ENCODE measurements at places on chromosomes 11 and 22.

DNA sequence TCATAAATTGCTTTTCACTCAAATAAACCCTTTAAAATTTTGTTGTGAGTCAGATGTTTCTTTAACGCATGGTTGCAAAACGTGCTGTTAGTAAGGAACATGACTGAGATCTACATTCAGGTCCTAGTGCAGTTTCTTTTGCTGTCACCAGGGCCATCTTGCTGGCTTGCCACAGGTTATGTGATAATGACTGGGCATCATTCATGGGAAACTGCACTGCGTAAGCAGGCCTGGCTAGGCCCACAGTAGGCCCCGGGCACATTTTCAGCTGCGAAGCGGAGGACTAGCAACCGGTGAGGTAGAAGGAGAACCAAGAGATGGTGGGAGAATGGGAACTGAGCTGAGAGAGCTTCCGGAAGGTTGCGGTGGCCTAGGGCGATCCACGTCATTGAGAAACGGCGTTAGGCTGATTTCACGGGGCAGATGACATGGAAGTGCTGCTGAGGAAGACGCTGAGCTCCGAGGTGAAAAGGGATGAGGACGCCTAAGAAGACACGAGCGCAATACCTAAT lies 3.2 kb upstream of the KLHDC7B start:
- no peak for DNase-seq

- no peak for DNase-seq
These were observed 24.6 kb upstream of the IGLL5 start for GRCh38 chr22:22863001-22863400.

DNA sequence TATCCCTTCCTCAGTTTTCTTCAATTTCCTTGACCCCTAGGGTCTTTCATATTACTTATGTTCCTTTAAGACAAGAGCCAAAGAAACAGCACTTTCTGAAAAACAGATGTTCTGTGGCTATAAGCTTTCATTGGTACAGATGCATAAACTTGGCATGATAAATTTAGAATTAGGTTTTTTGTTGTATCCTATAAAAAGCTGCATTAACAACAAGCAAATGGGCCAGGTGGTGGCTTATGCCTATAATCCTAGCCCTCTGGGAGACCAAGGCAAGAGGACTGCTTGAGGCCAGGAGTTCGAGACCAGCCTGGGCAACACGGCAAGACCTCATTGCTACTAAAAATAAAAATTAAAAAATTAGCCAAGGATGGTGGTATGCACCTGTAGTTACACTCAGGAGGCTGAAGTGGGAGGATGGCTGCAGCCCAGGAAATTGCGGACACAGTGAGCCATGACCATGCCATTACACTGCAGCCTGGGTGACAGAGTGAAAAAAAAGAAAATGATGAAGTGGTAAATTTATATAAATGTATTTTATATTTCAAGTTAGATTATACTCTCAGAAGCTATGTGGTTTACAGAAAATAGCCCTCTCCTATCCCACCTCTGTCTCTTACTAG lies 18.3 kb downstream of the KMT5B start:
- DNase-seq, result no peak

GRCh38 chr11:45333001-45333971 lies 47.1 kb upstream of the SYT13 start:
- no peak for DNase-seq

- DNase-seq, result no peak
These were observed 7.4 kb upstream of the TH start for GRCh38 chr11:2178906-2179494.

- no peak for DNase-seq
These were observed 1068.8 kb downstream of the DLG2 start for GRCh38 chr11:84558085-84558905.

- DNase-seq, result no peak
These were observed 14.2 kb upstream of the TLCD5 start for GRCh38 chr11:120310870-120311269.

GRCh38 chr22:44042249-44043218 lies 18.4 kb downstream of the PARVB start:
- no peak for DNase-seq

GRCh38 chr22:25114369-25115362 lies 85.0 kb upstream of the CRYBB3 start:
- no peak for DNase-seq

DNA sequence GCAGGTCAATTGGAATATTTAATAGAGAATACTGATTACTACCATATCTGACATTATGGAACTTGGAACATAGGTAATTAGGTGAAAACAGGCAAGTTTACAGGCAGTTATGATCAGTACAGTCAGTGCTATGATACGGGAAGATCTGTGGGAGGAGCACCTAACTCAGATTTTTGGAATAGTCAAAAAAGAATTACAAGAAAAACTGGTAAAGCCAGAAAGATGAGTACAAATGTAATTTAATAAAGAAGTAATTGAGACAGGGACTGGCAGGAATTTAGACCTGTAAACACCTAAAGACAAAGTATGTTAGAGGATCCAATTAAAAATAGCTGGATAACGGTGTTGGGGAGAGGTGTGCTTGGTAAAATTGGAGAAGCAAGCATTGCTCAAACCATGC lies 206.5 kb upstream of the ANO5 start:
- DNase-seq, result no peak

DNA sequence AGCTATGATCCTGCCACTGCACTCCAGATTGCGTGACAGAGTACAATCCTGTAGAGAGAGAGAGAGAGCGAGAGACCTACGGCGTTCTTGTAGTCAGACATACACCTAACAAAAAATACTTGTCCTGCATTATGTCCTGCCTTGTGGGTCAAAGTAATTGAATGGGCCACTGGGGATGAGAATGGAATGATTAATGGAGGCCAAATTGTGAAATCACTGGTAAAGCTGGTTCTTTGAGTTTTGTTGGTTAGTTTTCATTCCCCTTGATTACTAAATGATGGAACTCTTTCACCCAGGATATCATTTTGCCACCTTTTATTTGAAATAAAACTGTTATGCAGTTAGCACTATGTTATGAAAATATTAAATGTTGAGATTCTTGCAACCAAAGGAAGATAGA lies 18.7 kb downstream of the GAS2 start:
- DNase-seq, result no peak

GRCh38 chr22:31538815-31539214 lies 42.5 kb downstream of the SFI1 start:
- no peak for DNase-seq

GRCh38 chr11:13102513-13102840 lies 93.4 kb downstream of the RASSF10 start:
- no peak for DNase-seq

- DNase-seq, result no peak
These were observed 1.3 kb downstream of the TMPRSS13 start for GRCh38 chr11:117927926-117928325.

DNA sequence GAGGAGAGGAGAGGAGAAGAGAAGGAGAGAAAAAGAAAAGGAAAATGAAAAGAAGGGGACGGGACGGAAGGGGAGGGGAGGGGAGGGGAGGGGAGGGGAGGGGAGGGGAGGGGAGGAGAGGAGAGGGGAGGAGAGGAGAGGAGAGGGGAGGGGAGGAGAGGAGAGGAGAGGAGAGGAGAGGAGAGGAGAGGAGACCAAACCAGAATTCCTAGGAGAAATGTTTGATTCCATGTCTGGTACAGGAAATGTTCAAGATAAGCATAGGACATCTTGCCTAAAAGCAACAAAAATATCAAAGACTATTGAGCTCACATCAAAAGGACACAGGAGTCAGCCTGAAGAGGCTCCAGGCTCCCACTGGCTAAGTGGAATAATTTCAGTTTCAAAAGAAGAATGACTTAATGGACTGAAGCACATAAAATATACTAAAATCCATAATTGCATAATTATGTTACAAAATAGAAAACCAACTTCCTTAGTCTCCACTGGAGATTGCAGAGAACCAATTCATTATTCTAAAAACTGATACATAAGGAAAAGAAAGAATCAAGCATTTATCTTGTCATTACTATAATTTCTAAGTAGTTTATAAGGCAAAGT lies 101.1 kb upstream of the APOA1 start:
- no peak for DNase-seq

DNA sequence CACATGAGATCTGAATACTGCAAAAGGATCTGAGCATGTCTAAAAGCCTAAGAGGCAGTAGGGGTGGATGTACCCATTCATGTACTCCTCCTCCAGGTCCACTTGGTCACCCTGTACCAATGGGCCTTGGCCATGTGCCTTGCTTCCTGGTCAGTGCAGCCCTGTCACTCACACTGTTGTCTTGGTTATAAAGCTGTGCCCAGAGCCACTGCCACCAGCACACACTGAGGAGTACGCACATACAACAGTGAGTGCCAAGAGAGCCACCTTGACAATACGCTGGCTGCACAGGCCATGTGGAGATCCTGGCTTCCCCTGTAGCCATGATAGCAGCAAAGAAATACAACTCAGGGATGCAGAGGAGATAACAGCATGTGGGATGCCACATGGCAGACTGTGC lies 96.4 kb upstream of the LDLRAD3 start:
- no peak for DNase-seq

DNA sequence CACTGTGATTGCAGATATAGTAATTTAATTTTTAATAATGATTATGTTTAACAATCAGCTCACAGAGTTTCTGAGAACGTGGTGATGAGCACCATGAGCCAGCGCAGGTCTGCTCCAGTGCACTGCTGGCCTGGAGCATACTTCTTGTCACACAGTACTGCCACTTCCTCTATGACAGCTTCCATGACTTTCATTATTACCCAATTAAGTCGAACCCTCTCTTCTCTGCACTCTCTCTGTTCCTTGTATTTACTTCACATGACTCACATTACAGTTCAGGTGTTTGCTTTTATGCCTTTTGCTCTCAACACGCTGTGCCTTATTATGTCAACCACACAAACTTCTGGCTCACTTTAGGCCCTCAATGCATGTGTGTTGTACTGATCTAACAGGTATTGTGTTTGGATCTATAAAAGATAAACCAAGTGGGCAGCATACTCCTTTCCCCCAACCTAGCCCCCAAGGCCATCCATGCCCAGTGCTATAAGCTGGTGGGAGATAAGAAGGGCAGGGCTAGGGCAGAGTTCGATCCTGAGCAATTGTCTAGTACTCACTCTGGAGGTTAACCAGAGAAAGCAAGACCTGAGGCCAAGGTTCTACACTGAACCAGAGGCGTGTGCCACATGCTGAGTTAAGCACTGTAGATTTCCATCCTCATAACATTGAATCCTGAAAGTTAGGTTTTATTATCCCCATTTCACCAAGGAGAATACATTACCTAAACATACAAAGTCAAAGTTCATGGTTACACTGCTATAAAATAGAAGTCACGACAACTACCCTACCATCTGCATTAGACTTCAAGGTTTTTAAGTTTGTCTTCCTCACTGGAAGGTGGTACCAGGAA lies 356.5 kb downstream of the INSC start:
- no peak for DNase-seq

- DNase-seq, result no peak
These were observed 13.6 kb upstream of the OR56B1 start for GRCh38 chr11:5722622-5723021.

- DNase-seq, result no peak
These were observed at the start of gene SLC22A6 for GRCh38 chr11:62984451-62984991. TSS of gene SLC22A6 (minus strand) at chr11:62984967. CDS start at chr11:62984690, 277 bp downstream.

GRCh38 chr11:134662629-134663360 lies 250.8 kb upstream of the B3GAT1 start:
- DNase-seq, result no peak

GRCh38 chr11:126884594-126884993 lies 116.0 kb downstream of the KIRREL3 start:
- no peak for DNase-seq

- DNase-seq, result no peak
These were observed 35.0 kb downstream of the TPBGL start for GRCh38 chr11:75275581-75275980.

DNA sequence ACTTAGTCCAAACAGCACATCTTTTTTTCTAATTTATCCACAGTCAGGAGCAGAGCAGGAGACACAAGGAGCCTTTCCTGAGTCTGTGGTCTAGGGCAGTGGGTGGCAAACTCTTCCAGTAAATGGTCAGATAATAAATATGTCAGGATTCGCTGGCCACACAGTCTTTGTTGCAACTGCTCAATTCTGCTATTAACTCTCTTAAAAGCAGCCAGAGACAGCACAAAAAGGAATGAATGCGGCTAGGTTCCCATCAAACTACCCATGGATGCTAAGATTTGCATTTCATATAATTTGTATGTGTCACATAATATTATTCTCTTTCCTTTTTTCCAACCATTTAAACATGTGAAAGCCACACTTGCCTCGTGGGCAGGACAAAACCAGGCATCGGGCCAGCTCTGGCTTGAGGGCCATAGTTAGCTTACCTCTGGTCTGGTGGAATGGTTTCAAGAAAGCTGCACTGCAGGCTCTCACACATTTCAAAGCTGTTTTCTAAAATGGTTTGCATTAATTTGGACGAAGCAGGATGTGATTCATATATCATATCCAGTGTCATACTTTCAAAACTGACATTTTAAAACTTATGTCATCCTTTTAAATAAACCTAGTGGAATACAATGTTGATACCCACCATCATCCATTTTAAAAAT lies 64.7 kb upstream of the CD5 start:
- no peak for DNase-seq

- DNase-seq, result no peak
These were observed 15.8 kb upstream of the OR51T1 start for GRCh38 chr11:4865855-4866254.

DNA sequence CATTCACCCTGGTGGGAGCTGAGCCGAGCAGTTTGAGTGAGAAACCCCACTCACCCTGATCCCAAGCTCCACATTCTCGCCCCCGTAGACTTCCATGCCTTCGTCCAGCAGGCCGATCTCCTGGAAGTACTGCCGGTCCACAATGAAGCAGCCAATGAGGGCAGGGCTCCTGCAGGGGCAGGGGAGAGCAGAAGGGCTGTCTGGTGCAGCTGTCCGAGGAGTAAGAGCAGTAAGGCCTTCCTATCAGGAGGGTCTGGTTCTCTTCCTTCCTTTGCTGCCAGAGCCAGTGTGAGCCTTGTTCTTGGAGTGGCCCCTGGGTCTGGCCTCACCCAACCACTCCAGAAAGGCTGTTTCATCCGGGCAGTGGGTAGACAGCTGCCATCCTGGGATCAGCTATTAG lies 19.4 kb upstream of the CSNK2A3 start:
- DNase-seq, result no peak

GRCh38 chr11:92909214-92909613 lies 60.2 kb upstream of the MTNR1B start:
- no peak for DNase-seq
